ENCODE measurements at places on chromosomes 3 and 15.

GRCh38 chr15:72916897-72917296, 133.3 kb upstream of the ADPGK start:
- no peak for DNase-seq

DNA sequence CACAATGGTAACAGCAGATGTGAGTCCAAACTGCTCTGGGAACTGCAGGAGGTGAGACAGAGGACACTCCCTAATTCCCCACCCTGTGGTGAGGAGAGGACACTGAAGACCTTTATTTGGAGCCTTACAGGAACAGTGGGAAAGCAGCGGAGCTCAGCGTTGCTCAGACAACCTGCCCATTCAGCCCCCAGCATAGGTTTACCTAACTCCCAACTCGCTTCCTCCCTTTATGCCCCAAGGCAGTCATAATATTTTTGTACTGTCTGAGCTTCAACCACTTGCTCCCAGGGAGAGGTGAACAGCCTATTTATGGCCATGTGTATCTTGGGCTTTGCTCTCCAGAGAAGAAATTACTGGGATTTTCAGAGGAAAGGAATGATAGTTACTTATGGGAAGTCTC, 34.1 kb downstream of the SHC4 start:
- DNase-seq, result no peak

GRCh38 chr3:197376020-197376419, 77.6 kb upstream of the DLG1 start:
- no peak for DNase-seq

GRCh38 chr3:195110647-195111318, 160.2 kb downstream of the XXYLT1 start:
- DNase-seq, result no peak

DNA sequence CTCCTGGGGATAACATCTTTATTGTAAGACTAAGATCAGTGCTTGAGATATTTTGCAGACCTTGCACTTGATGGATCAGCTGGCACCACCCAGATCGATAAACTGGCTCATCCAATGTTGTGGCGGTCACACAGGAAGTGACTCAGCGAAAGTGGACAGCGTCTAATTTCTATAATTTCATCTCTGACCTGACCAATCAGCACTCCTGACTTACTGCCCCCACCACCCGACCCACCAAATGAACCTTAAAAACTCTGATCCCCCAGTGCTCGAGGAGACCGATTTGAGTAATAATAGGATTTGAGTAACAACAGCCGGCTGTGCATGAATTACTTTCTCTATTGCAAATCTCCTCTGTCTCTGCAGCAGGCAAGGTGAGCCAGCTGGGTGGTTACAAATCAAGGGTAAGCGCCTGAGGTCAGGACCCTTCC, 62.7 kb upstream of the RNU6-1 start:
- DNase-seq, result no peak

- DNase-seq, result no peak
Measured at GRCh38 chr3:11228041-11228440, 44.2 kb upstream of the ATG7 start.

- no peak for DNase-seq
Measured at GRCh38 chr15:29331071-29331470, 61.4 kb upstream of the NSMCE3 start.

DNA sequence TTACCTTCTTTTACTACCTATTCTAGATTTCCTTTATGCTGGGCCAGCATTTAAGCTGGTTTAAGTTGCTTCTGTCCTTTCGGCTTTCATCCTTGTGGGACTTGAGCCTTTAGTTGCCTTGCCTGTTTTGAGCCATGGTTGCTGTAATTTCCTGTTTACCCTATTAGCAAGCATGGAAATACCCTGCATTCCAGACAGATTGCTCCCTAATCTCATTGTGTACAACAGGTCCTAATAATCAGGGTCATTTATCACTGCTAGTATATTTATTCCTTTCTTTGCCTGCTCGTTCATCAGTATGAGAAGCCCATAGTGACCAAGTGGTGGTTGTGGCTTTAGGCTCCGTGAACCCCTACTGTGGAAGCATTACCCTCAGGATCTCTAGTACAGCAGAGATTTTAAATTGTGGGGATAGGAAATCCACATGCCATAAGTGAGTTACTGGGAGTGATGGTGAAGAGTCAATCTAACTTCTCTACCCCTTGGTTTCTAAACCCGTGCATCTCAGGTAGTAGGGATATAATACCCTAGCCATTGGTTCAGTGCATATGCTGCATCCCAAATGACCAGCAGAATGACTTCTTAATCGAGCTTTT, 31.9 kb downstream of the NCK1 start:
- DNase-seq, result no peak

GRCh38 chr3:34844323-34844620, 795.1 kb upstream of the ARPP21 start:
- DNase-seq, result no peak

GRCh38 chr3:101829437-101829830, 19.9 kb upstream of the NFKBIZ start:
- DNase-seq, result no peak

DNA sequence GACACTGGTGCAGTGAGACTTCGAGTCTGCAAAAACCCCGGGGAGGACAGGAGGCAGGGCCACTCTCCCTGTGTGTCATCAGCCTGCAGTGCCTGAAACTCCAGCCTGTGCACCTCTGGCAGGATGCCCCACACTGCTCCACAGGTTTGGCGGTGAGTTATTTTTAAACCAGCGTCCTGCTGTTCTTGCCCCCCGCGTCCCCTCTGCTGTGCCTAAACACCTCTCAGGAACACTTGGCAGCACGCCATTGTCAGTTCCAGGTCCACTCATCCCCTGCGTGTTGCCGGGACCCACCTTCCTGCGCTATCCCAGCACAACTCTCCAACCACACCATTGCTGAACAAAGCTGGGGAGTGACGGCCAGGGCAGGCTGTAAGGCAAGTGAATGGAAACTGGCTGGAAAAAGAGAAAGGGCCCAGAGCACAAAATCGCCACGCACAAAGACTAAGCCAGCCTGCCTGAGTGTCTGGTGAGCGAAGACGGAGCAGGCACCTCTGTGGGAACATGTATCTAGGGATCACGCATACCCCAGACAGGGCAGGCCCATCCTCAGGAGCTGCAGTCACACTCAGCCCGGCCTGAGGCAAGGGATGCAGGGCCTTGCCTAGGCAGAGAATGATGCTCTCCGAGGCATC, 3.1 kb upstream of the PLA2G4F start:
- no peak for DNase-seq

DNA sequence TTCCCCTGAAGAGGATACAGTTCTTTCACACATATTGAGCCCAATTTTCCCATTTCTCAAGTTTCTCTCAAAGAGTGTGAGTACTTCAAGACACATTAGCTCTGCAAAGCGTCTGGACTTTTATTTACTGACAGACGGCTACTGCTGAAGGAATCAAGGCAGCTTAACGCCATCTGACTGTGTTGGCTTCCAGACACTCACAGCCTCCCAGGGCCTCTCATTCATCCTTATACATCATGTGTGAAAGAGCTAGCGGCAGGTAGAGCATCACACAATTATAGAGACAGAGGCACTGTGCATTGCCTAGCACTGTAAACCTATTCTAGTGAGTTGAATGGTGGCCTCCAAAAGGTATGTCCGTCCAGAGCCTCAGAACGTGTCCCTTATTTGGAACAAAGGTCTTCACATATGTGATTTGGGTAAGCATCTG, 284.1 kb upstream of the STT3B start:
- no peak for DNase-seq

DNA sequence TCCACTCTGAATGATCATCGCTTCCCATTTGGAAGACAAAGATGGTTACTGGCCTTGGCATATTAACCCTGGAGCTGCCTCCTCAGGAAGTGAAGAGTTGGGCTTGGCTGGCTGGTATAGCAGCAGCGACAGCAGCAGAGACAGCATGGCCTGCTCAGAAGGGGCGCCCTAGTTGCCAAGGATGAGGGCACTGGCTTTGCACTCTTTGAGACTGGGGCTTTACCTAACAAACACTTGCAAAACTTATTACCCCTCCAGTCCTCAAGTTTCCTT, 68.5 kb upstream of the RBP1 start:
- no peak for DNase-seq

- DNase-seq, result peak; percentile 67
Measured at GRCh38 chr3:158531334-158531733, 39.7 kb upstream of the MLF1 start.

- no peak for DNase-seq
Measured at GRCh38 chr15:36884518-36884875, 215.9 kb downstream of the MEIS2 start.

DNA sequence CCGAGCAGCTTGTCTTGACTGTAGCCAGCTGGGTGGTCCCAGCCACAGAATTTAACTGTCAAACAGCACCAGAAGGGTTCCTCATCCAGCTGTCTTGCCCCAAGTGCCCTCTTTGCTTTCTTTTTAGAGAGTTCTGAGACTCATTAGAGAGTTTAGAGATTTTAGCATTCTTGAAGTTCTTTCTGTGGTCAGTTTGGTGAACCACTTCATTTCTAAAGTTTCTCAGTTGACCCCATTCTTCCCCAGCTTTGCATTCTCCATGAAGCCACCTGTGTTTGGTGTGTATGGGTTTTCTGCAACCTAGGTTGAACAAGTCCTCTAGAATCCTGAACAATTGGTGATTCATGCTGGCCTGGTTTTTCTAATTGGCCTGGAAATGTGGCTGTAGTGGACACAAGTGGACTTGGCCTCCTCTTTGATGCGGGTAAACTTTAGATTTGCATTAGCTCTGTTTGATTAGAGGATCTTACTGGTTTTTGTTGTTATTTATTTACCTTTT, 33.7 kb downstream of the FLNB start:
- no peak for DNase-seq

DNA sequence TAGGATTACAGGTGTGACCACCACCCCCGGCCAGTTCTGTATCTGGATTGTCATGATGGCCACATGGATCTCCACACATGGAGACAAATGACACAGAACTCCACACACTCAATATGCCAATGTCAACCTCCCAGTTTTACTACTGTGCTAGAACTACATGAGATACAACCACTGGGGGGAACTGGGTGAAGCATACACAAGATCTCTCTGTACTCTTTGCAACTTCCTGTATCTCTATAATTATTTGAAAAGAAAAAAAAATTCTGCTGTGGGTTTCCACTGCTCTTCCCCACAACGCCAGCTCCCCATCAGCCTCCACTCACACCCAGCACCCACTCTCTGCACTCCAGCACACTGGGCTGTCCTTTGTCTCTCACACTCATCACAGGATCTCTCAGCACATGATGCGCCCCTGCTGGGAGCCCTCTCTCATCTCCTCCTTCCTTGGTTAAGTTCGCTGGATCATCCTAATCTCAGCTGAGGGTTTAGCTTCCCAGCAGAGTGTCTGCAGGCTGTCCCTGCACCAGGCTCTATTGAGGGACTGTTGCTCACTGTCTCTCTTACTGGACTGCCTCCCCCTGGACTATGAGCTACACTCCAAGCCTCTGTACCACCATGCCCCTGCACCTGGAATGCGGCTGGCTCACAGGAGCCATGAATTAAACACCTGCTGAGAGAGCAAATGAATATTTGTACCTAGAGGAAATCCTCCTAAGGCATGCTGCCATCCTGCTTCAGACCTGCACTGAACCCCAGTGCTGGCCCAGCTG, 10.7 kb upstream of the RAB43 start:
- DNase-seq, result no peak
